ENCODE measurements at places on chromosomes 7 and 10.

- DNase-seq, result no peak
These were observed 484.4 kb downstream of the SORCS1 start for GRCh38 chr10:106680061-106680460.

DNA sequence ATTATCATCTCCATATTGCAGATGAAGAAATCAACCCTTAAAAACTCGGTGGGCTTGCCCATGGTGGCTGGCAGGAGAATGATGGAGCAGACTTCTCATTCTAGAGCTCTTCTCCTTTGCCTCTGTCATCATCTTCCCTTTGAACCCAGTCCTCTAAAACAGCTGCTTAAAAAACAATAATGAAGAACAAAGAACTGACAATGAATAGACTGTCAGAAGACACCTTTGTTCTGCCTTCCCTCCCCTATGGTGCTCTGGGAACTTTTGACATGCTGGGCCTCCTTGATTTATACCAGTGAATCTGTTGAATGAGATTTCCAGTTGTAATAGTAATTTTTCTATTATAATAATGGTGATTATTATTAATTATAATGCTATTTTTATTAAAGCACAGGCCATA, 103.0 kb downstream of the SORCS3 start:
- no peak for DNase-seq

DNA sequence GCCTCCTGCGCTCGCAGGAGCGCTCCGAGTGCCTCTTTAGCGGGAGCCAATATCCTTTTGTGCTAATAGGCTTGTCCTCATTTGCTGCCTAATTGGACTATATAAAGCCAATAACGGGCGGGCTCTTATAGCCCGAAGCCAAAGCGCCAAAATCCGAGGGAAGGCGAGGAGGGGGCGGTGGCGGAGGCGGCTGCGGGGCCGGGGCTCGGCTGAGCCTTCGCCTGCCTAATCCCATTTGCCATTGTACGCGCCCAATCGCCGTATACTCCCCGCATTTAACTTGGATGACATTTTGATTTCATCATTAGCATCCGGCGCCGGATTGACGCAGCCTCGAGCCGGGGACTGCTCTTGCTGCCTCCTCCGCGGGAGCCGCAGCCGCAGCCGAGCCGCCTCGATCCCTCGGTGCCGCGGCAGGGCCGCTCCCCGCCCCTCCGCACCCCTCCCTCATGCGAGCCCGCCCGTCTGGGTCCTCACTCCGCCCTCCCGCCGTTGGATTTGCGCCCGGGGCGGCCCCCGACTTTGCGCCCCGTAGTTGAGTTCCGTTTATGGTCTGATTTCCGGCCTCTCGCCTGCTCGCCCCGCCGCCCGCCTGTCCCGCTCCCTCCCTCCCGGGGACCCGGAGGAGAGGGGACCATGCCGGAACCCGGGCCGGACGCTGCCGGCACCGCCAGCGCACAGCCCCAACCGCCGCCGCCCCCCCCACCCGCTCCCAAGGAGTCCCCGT, at the start of gene HMX3:
TSS of gene HMX3 (plus strand) at position 556 of the 727 bp plus-strand sequence. CDS start at position 637, 81 bp downstream.
- DNase-seq, result no peak

GRCh38 chr7:73967832-73968290, 60.1 kb upstream of the ELN start:
- no peak for DNase-seq

GRCh38 chr7:93873998-93874574, 16.5 kb downstream of the TFPI2 start:
- DNase-seq, result no peak

- no peak for DNase-seq
These were observed 9.5 kb upstream of the SGCE start for GRCh38 chr7:94665426-94665825.

DNA sequence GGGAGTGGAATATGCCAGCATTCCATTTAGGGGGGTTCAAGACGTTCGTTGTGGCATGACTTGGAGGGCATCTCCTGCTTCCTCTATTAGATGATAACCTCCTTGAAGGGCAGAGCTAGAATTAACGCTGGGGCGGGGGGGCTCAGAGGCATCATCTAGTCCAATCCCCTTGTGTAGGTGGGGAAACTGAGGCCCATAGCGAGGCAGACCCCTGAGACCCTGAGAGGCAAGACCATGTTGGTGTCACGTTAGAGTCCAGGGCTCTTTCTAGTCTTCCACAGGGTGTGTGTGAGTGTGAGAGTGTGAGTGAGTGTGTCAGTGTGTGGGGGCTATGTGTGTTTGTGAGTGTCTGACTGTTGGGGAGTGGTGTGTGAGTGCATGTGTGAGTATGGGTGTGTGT, 29.3 kb upstream of the NUB1 start:
- DNase-seq, result no peak

GRCh38 chr7:43938892-43939482, 12.8 kb downstream of the UBE2D4 start:
- no peak for DNase-seq

DNA sequence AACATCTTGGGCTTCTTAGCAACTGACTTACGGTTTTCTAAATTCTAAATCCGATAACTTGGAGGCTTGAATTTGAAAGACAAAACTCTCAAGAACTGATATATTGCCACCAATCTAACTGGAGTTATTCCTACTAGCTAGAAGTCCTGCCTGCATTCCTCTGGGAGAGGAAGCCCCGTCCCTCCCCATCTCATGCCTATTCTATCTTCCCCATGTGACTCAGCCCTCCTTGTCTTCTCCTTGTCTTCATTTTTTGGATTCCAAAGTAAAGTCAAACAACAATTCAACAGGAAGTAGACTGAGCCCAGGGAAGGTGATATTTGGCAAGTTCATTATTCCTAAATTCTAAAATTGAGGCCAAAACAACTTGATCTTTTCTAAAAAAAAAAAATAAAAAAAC, 587.7 kb downstream of the KCNMA1 start:
- DNase-seq, result no peak

- no peak for DNase-seq
These were observed 34.5 kb upstream of the C10orf120 start for GRCh38 chr10:122733931-122734665.

DNA sequence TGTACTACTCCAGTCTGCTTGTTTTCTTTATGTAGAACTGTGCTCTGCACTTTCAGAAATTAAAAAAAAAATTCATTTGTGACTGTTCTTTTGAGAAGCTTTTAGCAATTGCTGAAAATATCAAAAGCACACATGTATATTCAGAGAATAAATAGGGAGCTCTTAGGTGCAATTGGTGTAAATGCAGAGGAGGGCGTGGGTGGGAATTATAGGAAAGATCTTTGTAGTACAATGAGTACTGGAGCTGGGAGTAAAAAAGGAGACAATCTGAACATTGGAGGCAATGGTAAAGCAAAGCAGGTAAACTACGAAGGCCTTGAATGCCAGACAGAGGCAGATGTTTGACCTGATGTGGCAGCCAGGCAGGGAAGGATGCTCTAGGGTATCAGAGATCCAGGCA, 267.5 kb downstream of the SORCS3 start:
- no peak for DNase-seq

- no peak for DNase-seq
These were observed 18.2 kb downstream of the SVIL start for GRCh38 chr10:29616542-29616941.
